Panc1 (cell line): ENCODE measurements at places on chromosomes 16 and 17.

DNA sequence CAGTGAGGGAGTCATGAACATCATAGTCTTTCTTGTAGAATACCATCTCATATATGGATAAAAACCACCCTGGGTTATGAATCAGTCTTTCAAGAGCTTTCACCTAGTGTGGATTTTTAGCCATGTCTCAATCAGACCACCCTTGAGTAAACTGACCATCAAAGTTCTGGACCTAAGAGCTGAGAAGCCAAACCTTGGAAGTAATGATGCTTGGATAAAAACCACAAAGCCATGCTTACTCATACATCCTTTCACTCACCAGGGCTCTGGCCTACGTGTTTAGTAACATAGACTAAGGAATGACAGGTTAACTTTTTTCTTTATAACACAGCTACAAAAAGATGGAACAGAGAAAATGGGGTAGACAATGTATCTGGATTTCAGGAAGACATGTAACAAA lies 167.2 kb downstream of the STX8 start:
- DNase-seq, result no peak

GRCh38 chr16:85437166-85438052 lies 175.7 kb upstream of the GSE1 start:
- no peak for DNase-seq

- no peak for DNase-seq
These were observed 1437.4 kb downstream of the CDH11 start for GRCh38 chr16:63684149-63685101.

DNA sequence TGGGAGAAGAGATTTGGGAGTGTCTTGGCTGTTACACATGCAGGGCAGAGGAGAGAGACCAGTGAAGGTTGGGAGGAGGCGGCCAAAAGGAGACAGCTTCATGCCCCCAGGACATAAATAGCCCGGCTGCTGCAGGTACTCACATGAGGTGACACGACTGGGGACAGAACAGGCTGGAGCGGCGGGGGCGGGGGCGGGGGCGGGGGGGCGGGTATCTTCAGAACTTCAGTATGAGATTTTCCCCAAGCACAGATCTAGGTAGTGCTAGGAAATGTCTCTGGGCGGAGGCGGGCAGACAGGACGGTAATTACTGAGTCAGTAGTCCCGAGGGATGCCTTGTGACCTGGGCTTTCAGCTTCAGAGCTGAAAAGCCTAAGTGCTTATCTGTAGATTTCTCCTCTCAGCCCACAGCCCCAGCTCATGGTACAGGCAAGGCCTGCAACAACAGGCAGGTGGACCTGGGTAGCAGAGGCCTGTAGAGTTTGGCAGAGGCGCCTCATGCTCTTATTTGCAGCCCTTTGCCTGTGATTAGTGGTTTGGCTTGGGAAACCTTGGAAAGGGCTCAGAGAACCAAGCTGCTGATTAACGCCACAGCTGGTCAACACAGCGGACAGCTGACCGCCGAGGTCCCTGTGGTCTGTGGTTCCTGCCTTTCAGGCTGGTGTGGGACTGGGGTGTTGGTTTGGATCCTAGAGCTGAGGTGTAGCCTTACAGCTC lies 24.5 kb downstream of the UNK start:
- no peak for DNase-seq

DNA sequence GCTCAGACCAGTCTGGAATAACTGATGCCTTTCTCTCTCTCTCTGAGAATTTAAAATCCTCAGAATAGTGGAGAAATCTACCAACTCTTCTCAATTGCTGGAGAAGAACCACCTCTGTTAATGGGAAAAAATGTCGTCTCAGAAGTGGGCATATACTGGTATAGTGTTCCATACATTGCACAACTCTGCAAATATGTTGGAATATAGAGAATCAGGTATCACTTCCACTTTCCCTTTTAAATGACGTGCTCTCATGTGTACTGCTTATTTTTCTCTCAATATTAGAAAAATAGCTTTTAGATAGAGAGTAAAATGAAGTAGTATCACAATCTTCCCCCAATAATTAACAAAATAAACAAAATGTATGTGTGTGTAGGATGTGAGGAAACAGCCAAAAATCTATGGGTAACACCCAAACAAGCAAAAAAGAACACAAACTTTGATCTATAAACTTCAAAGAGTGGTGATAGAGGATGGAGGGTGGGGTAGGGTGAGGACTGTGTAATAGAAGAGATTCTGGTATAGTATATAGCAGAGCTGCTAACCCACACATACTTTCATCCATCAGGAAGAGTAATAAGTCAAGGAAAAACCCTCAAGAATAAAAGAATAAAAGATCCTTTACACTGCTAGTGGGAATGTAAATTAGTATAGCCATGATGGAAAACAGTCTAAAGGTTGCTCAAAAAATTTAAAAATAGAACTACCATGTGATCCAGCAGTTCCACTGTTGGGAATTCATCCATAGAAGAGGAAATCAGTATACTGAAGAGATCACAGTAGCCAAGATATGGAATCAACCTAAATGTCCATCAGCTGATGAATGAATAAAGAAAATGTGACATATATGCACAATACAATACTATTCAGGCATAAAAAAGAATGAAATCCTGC lies 46.9 kb downstream of the NFATC3 start:
- DNase-seq, result no peak

DNA sequence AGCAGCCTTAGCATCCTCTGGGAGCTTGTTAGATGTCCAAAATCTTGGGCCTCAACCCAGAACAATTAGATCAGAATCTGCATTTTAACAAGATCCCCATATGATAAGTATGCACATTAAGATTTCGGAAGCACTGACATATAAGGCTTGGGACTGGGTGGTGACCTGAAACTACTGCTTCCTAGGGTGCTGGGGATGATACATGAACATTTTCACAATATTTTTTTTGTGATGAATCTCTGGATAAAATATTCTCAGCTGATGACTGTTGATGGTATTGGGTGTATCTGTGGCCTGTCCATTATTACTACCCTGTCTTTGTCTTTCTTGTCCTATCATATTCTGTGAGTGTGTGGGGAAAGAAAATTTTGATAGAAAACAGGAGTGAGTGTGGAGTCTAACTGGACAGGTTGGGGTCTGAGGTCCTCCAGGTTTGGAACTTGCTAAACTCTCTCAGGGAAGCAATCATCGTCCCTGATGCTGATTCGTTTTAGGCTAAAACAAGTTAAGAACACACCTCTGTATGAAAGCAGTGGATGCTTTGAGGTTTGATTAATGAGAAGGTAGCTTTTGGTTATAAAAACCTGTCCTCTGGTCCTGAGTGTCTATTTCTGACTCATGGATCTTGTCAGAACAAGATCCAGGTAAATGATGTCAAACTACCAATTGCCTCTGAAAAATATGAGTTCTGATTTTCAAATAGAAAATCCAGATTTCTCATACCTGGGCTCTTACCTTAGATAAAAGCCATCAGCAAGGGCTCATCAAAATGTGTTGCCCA lies 23.2 kb downstream of the KRT23 start:
- DNase-seq, result no peak

GRCh38 chr16:12173121-12173520 lies 196.6 kb downstream of the SNX29 start:
- DNase-seq, result no peak

DNA sequence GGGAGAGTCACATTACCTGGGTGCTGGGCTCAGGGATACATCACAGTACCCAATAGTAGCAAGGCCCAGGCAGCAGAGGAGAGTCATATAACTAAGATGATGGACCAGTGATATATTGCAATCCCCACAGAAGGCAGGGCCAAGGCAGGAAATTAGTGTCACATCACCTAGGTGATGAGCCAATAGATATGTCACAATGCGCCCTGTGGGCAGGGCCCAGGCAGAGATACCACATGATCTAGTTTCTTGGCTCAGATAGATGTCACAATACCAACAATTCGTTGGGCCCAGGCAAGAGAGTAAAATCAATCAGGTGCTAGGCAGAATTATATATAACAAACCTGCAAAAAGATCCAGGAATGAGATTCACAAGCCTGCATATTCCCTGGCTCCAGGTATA lies 2111.5 kb downstream of the TP53TG3F start:
- no peak for DNase-seq

DNA sequence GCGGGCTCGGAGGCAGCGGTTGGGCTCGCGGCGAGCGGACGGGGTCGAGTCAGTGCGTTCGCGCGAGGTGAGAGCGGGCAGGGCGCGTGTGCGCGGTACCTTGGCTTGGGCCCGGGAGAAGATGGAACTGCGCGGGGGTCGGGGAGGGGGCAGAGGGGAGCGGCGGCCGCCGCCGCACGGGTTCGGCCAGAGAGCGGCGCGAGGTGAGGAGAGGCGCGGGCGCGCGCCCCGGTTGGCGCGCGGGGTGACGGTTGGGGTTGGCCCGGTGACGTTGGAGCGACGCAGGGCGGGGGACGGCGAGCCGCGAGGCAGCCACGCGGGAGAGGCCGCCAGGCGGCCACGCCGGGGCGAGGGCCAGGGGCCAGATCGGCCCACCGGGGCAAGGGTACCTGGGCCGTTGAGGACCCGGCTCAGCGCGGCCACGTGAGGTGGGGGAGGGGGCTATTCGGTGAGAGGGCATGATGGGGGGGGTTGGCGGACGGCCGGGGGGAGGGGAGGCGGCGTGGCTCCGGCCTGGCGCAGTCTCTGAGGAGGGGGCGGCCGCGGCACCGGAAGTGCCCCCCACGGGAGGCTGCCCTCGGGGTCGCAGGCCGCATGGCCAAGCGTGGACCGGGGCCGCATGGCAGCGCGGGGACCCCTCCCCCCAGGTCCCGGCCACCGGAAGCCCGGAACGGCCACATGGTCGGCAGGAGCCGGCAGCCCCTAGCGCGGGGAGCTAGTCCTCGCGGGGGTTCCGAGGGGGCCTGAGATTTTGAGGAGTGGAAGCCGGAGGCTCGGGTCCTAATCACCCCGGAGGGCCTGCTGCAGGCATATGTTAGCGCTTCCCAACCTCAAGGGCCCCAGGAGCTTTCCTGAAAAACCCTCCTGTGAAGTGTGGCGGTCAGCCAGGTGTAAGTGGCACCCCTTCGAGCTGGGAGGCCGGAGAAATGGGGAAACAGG lies 527 bp downstream of the EIF5A start:
- no peak for DNase-seq

- DNase-seq, result no peak
These were observed 7.2 kb downstream of the UBFD1 start for GRCh38 chr16:23564575-23565363.

- no peak for DNase-seq
These were observed 345.7 kb downstream of the HAPSTR1 start for GRCh38 chr16:9437115-9437514.

GRCh38 chr16:65644821-65645220 lies 523.0 kb upstream of the CDH11 start:
- DNase-seq, result no peak

GRCh38 chr17:81346908-81347349 lies 48.3 kb upstream of the BAHCC1 start:
- DNase-seq, result no peak

DNA sequence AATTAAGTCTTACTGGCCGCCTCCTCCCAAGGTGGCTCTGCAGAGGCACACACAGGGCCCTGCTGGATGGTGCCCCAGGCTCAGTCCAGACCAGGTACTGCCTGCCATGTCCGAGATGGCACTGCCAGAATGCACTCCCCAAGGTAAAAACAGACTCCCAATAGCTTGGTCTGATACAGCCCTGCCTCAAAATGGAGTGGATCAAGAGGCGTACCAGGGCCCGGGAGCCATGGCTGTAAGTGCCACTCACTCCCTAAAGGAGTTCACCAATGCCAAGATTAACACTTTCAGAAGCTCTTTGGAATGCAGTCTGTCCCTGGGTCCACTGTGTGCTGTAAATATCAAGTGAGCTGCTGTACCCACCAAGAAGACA lies 576 bp upstream of the MYO18A start:
- no peak for DNase-seq

DNA sequence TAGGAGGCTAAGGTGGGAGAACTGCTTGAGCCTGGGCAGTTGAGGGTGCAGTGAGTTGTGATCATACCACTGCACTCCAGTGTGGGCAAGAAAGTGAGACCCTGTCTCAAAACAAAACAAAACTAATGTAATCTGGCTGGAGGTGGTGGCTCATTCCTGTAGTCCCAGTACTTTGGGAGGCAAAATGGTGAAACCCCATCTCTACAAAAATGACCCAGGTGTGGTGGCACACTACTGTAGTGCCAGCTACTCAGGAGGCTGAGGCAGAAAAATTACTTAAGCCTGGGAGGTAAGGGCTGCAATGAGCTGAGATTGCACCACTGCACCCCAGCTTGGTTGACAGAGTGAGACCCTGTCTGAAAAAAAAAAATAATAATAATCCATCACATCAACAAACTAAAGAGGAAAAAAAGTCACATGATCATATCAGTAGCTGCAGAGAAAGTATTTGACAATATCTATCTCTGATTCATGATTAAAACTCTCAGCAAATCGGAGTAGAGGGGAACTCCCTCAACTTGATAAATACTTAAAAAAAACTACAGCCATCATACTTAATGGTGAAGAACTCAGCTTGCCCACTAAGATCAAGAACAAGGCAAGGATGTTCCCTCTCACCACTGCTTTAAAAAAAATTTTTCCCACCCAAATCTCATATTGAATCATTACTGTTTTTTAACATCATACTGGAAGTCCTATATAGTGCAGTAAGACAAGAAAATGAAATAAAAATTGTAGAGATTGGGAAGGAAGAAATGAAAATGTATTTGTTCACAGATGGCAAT lies 31.0 kb downstream of the DHRS7B start:
- no peak for DNase-seq

DNA sequence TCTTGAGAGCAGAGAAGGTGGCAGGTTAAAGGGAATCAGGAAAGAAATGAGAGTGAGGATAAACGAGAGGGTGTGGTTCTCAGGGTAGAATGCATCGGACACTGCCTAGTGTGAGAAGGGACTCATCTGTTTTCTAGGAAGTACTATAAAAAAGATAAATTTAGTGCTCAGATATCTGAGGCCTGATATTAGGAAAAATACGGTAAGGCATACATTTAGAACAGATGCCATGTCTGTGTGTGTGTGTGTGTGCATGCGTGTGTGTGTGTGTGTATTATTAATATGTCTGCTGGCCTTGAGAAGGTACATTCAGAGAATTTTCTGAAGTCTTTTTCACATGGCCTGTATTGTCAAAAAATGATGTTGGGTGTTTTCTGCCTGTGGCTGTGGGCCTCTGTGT lies 414.8 kb downstream of the MAF start:
- DNase-seq, result no peak

DNA sequence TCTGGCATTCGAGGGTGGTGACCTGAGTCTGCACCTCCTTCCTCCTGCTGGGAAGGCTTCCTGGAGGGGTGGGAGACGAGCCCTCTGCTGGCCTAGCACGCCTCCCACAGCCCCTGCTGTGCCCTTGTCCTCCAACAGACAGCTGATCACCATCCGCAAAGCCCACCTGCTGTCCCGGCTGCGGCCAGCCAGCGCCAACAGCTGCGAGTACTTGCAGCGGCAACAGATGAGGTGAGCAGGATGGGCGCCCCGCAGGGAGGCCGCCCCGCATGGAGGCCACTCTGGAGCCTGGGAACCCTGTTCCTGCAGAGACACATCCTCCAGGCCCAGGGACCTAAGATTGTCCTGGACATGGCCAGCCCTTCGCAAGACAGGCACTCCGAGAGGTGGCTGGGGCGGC lies 21.6 kb downstream of the UBALD1 start:
- DNase-seq, result no peak

DNA sequence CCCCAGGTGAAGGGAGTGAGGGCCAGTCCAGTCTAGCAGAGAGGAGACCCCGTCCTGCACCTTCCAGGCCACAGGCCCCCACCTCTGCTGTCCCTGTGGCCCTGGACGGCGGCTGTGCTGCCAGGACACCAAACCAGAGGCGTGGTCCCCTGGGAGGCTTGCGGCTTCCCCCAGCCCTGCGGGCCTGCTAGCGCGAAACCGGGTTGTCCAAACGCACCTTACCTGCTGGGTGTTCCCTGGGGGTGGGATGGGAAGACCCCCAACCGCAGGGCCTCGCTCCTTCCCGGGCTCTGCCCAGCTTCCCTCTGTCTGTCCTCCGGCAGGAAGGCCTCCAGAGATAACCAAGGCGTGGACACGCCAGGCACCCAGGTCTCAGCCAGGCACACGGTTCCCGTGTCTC lies 19.6 kb upstream of the CACNA1H start:
- DNase-seq, result no peak
